ENCODE measurements at places on chromosomes 6 and 20. TPM values are rescaled to one million over a fixed set of nuclear protein-coding genes. Genes with fewer than 3 reads are reported as not detected.

ARMH2 gene
- total RNA-seq, result not detected

- peak; percentile 35 for DNase-seq
- H3K36me3 ChIP-seq, result peaks cover 16% of the 10 kb centered on the region
- peak overlapping the region; percentile 86 for H3K27ac ChIP-seq
- peaks cover 18% of the 10 kb centered on the region for H3K4me1 ChIP-seq
Measured at GRCh38 chr6:36873612-36874442, 776 bp downstream of the PPIL1 start.

DNA sequence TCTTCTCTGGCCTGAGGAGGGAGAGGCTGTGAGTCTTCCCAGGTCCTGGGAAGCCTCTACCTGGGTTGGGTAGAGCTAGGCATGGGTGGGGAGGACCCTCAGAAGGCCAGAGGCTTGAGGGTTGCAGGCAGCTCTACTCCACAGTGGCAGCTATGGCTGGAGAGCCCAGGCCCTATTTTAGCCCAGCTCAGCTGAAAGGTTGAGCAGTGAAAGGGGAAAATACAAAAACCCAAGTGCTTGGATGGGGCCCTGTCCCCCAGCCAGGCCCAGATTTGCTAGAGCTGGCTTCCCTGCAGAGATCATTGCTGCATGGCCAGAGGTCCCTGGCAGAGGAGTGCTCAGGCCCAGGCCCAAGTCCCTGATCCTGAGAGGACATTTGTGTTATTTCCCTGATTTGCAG lies 45.7 kb downstream of the SUN5 start:
- no peak overlapping the region for H3K27ac ChIP-seq
- DNase-seq, result no peak
- H3K4me1 ChIP-seq, result no peaks in the 10 kb centered on the region
- no peak overlapping the region for H3K4me3 ChIP-seq
- H3K27me3 ChIP-seq, result peaks cover 26% of the 10 kb centered on the region
- no peaks in the 10 kb centered on the region for H3K36me3 ChIP-seq

DNA sequence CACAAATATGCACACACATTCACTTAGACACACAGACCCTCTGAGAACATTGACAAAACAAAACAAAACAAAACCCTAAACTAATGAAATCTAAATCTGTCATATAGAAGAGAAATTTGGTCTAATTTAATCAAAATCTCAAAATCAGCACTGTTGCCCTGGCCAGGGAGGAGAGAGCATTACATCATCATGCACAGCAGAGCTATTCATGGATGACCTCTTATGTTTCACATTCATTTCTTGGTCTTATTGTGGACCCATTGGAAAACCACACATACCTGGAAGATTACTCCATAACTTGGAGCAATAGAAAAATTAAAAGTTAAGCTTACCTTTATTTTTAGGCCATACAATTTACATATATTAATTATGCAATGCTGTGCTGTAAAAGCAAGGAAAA lies 1223.6 kb upstream of the GJE1 start:
- H3K36me3 ChIP-seq, result no peaks in the 10 kb centered on the region
- no peak overlapping the region for H3K4me3 ChIP-seq
- H3K27ac ChIP-seq, result no peak overlapping the region

GRCh38 chr6:35342258-35343091 lies at the start of gene PPARD:
Gene PPARD (plus strand): TSS chr6:35342558. CDS start chr6:35411088, 68,530 bp downstream.
- peaks cover 25% of the 10 kb centered on the region for H3K36me3 ChIP-seq
- H3K27ac ChIP-seq, result peak within 1 kb of the TSS; percentile 51

GRCh38 chr6:163536770-163537169 lies 122.3 kb downstream of the QKI start:
- peak; percentile 44 for DNase-seq
- no peaks in the 10 kb centered on the region for H3K27me3 ChIP-seq
- no peak overlapping the region for H3K4me3 ChIP-seq
